Epithelial cell of proximal tubule (primary cell): ENCODE measurements at places on chromosomes 13 and 19. TPM values are rescaled to one million over a fixed set of nuclear protein-coding genes. Genes with fewer than 3 reads are reported as not detected.
A peak's percentile ranks its signal among the peaks of the same experiment; 100 is the strongest.

GRCh38 chr13:105678072-105678471, 857.4 kb downstream of the EFNB2 start:
- DNase-seq: no peak

The RYR1 gene
- total RNA-seq: 0.12 TPM in 1 of 2 replicates, not detected in the other

The MAMSTR gene
- total RNA-seq: 0.72 and 1.5 TPM in 2 replicates

DNA sequence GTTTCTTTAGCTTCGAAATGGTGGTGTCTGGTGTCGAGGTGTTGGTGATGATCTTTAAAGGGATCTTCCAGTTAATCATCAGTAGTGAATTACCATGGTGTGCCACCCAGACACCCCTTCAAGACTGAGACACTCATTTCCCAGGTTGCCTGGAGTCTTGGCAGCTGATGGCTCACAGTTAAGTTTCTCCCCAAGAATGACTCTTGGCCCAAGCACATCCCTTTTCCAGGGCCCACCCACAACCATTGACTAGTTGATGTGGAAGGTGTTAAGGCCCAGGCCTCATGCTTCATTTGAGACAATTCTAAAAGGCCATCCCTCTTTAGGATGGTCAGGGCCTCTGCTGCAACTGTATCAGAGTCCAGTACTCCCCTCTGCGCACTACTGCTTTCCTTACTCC, 145.5 kb downstream of the FOXO1 start:
- DNase-seq: no peak

DNA sequence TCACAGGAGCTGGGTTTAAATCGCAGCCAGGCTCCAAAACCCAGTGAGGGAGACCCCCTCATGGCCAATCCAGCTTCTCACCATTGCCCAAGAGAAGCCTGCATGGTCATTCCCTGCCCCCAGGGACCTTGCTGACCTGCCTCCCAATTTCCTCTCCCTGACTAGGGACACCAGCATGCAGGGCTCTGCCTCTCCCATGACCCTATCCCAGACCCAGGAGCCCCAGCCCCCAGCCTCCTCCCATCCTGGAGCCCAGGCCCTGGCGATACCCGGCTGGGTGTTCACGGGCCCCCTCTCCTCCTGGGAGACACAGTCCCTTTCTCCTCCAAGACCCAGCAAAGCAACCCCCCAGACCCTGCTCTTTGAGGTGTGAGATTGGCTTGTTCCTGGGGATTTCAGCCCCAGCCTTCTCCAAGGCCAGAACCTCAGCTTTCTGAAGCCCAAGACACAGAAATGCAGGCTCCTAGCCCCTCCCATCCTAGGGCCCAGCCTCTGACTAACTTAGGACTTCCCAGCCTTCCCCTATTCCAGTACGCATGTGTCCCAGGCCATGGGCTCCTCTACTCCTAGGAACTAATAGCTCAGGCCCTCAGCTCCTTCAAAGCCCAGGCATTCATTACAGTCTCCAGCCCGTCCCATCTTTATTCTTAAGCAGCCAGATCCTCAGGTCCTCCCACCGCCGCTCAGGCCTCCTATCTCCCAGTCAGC, 1.1 kb downstream of the GYS1 start:
- peak; percentile 26 for DNase-seq

The RPL28 gene
- 412 and 480 TPM in 2 replicates for total RNA-seq

GRCh38 chr19:40421993-40422747, 3.6 kb downstream of the SERTAD1 start:
- DNase-seq: no peak

The SPRED3 gene
- 2.8 and 5.2 TPM in 2 replicates for total RNA-seq

- no peak for DNase-seq
Observed at GRCh38 chr19:17164639-17165038, 50.5 kb upstream of the USE1 start.

The ZNF793 gene
- total RNA-seq: 1.3 and 1.7 TPM in 2 replicates

The KRI1 gene
- total RNA-seq: 16.7 and 18.2 TPM in 2 replicates

- DNase-seq: no peak
Observed at GRCh38 chr19:49593233-49594113, 2.5 kb downstream of the PRR12 start.

The THSD8 gene
- total RNA-seq: not detected in 2 replicates

The NEK5 gene
- total RNA-seq: 0.14 TPM in 1 of 2 replicates, not detected in the other

GRCh38 chr19:18319591-18320135, 3.2 kb downstream of the LSM4 start:
- no peak for DNase-seq

DNA sequence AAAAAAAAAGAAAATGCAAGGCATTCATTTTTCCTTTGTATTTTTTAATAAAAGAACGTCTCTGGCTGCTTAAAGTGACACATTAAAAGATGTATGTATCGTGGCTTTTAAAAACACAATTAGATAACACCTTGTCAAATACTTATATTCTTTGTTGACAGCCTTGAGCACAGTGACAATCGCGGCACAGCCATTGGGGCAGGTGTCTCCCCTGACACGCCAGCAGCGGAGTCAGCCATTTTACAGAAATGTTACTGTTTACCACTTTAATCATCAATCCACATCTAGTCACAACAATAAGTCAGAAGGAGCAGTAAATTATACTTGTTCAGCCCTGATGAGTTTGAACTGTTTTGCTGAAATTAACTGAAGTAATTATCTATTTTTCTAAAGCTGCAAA, 224.1 kb downstream of the ZNF536 start:
- no peak for DNase-seq

GRCh38 chr13:112391746-112392145, 15.6 kb downstream of the SPACA7 start:
- DNase-seq: no peak

DNA sequence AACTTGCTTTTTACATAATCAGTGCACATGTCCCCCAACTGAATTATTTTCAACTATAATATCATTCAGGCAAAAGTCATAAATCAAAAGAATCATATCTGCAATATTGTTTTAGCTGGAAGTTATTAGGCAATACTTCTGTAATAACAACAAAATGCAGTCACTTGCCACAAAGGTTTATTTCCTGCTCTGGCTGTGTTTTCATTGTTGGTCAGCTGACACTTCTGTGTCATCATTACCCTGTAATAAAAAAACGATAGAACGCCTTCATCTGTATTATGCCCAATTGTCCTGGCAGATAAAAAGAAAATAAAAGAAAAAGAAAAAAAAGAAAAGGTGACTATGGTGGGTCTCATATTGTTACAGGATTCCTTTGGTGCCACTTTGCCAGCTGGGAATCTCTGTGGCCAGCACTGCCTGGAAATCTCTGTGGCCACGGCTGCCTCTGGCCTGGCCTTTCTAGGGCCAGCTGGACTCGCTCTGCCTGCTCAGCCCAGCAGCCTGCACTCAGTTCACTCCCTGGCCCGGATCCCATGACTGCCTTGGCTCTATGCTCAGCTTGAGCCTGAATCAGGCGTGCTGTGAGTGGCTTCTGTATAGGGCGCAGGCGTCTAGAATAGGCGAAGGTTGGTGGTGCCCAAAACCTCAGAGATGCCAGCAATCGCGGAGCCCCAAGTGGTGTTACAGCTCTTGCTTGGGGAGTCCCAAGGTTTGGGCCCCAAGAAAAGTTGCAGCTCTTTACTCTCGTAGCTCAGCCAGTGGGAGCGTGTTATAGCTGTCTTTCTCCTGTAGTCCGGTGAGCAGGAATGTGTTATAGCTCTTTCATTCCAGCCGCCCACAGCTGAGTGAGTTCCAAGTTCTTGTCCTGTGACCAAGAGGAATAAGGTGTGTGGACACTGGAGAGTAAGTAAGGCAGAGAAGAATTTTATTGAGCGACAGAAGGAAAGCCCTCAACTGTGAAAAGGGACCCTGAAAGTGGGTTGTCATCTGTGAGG, 1227.1 kb downstream of the SLITRK1 start:
- DNase-seq: no peak

DNA sequence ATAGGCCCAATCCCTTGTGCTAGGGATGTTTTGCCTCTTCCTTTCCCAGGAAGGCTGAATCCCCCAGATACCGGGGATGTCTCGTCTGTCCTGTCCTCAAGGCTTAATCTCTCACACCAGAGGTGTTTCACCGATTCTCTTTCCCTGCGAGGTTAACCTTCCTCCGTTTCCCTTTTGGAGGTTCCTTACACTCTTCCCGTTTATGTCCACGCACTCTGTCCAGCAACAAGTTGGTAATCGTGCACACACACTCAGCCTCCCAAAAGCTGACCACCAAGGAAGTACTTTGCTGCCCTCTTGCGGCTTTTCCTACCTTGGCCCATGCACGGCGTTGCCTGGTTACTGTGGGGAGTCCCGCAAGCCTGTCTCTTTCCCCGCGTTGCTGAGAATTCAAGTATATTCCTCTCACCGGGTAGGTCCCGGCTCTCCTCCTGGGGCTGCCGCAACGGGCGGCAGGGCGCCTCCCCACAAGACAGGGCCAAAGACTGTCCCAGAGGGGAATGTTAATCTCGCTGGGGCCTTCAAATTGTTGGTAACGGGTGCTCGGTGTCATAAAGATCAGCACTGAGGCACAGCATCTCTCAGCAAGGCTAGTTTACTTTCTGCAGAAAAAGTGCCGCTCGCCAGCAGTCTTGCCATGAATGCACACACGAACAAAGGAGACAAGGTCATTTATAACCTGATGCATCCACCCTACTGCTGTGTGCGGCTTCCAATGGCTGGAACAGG, 36.7 kb upstream of the CD177 start:
- no peak for DNase-seq

DNA sequence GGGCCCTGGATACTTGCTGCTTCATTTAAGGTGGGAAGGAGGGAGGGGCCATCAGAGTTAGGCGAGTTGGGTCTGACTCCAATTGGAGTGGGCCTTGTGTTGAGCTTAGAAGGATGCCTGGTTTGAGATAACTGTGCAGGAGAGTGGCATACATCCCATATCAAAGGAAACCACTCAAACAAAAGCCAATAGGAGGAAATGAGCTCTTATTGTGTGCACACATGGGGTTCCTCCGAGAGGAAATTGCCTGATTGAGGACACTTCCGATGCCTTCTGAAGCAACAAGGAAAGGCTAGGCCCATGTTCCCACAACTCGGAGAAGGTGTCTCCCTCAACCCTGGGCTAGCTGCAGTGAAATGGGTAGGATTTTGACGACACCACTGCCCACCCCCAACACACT, 19.6 kb downstream of the MBNL2 start:
- no peak for DNase-seq

DNA sequence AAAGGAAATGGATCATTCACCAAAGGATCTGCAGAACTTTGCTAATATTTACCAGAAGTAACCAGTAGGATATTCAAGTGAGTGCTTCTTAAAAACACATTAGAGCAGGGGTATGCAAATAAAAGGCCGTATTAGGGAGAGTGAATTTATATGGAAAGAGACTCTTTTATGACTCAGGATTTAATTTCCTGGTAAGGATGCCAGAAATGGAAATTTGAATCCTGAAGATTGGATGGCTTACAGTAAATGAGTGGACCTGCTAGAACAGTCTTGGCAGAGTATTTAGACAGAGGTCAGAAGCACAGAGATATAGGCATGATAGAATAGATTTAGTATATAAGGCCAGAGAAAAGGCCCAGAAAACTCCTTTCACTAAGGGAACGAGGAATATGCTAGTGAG, 201.6 kb downstream of the SLITRK5 start:
- no peak for DNase-seq

The GDF15 gene
- total RNA-seq: 76.3 and 262 TPM in 2 replicates

DNA sequence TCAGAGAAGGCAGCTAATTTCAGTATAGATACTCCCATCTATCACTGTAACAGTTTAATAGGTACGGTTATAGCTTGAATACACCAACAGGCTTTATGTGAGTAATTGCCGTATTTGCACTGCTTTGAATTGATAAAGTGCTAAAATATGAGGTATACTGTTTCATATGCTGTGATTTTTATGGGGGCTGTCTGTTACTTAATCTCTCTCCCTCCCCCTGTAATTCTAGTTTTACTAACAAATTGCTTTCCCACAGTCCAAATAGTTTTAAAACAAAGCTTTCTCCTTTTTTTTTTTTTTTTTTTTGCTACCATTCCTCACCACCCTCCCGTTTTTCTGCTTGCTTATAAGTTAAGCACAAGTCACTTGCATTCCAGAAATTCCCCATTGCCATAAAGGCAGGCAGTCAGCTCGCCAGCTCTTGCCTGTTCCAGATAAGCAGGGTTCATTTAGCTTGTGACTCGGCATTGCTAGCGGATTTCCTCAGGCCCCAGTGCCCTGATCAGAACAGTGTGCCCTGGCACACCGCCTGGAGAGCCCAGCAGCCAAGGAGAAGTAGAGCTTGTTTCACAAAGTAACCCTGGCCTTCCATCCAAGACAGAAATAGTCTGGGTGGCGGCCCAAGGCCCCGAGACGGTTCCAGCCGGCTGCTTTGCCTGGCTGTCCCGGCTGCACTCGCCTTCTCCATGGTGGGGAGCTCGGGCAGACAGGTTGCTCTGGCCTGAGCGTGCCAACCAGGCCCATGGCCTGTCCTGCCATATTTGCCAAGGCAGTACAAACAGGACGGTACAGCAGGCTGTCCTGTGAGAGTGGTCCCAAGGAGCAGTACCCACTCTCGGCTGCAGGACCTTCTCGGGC, 43.5 kb upstream of the NPAS1 start:
- peak; percentile 96 for DNase-seq

GRCh38 chr13:102090532-102090931, 311.3 kb downstream of the FGF14 start:
- no peak for DNase-seq

- no peak for DNase-seq
Observed at GRCh38 chr13:21348488-21349120, 110.5 kb downstream of the ZDHHC20 start.

GRCh38 chr13:25775275-25775674, 276.5 kb downstream of the SHISA2 start:
- DNase-seq: no peak

The SHC2 gene
- 0.07 and 2.1 TPM in 2 replicates for total RNA-seq

- no peak for DNase-seq
Observed at GRCh38 chr13:42413484-42413815, 141.5 kb downstream of the AKAP11 start.

GRCh38 chr13:59931621-59932020, 232.1 kb downstream of the DIAPH3 start:
- no peak for DNase-seq

DNA sequence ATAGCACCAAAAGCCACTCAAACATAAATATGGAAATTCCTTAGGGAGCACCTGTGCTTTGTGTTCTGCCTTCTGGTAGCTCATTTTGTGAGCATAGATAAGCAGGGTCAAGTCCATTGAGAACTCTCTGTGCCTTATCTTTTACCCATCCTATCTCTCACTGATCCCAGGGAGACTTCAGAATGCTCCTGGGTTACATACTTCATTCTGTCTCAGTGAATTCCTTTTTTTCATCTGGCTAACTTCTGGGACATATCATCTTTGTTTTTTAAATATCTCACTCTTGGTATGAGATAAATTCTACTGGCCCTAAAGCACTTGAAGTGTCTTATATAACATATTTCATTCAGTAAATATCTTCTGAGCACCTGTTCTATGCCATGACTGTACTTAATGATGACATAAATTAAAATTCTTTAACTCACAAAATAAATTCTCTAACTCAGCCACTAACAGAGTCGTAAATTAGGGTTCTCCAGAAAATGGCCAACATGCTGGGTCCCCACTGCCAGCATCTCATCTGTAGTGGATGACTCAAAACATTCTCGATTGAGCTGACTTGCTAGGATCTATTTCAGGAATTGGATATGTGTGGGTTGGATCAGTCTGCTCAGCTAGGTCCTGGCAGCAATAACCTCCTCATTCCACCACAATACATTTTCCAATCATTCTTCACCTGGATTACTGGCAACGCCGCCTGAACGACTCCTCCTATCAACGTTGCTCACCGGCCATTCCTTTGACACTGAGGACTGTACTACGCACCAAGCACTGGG, 170.2 kb downstream of the FOXO1 start:
- no peak for DNase-seq
